Neuronal stem cell (in vitro differentiated cells): ENCODE measurements at places on chromosomes 16 and 17.
A peak's percentile ranks its signal among the peaks of the same experiment; 100 is the strongest.

DNA sequence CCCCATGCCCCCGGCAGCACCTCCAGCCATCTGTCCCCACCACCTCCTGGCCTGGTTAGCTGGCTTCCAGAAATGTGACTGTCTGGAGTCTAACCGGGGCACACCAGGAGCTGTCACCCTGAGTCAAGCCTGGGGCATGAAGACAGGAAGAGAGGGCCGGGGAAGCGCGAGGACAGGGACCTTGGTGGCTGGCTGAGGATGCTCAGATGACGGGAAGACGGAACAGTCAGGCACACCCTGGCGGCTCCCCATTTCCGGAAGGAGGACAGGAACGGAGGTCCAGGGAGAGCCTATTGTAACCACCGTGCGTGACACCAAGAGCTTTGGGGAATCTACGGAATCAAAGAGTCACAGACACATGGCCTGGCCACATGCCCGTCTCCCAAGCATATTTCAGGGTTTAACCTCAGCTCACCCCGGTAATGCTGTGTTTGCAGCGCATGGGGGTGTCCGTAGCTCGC lies 51.7 kb downstream of the SDK2 start:
- DNase-seq: no peak

- no peak for DNase-seq
Measured at GRCh38 chr17:41571561-41572434, at the start of gene KRT9. TSS of gene KRT9 (minus strand) at chr17:41572059. CDS start at chr17:41571992, 67 bp downstream.

DNA sequence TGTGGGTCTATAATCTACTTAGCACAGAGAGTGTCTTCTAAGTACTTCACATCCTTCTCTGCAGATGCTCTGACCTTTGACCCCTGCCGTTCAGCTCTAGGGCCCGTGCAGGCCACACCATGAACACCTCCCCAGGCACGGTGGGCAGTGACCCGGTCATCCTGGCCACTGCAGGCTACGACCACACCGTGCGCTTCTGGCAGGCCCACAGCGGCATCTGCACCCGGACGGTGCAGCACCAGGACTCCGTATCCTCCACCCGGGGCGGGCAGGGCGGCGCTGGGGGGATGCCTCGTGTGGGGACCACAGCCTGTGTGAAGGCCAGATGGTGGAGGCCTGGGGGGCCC lies 686 bp downstream of the MLST8 start:
- DNase-seq: no peak

GRCh38 chr16:503150-504071 lies 24.1 kb upstream of the CAPN15 start:
- DNase-seq: no peak

GRCh38 chr17:65727246-65727645 lies 165.8 kb upstream of the AXIN2 start:
- no peak for DNase-seq

DNA sequence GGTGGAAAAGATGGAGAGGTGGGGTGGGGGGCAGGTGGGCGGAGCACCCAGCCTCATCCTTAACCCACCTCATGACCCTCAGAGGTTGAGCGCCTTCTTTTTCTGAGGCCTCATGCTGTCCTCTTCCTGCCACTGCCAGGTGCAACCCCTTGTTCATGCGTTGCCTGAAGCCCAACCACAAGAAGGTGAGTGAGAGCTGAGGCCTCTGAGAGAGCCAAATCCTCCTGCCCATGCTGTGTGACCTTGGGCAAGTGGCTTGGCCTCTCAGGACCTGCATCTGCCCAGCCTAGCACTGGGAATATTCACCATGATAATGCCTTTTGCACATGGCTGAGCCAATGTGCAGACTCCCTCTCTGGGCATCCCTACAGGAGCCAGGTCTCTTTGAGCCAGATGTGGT lies 32.1 kb downstream of the MYO15A start:
- no peak for DNase-seq

DNA sequence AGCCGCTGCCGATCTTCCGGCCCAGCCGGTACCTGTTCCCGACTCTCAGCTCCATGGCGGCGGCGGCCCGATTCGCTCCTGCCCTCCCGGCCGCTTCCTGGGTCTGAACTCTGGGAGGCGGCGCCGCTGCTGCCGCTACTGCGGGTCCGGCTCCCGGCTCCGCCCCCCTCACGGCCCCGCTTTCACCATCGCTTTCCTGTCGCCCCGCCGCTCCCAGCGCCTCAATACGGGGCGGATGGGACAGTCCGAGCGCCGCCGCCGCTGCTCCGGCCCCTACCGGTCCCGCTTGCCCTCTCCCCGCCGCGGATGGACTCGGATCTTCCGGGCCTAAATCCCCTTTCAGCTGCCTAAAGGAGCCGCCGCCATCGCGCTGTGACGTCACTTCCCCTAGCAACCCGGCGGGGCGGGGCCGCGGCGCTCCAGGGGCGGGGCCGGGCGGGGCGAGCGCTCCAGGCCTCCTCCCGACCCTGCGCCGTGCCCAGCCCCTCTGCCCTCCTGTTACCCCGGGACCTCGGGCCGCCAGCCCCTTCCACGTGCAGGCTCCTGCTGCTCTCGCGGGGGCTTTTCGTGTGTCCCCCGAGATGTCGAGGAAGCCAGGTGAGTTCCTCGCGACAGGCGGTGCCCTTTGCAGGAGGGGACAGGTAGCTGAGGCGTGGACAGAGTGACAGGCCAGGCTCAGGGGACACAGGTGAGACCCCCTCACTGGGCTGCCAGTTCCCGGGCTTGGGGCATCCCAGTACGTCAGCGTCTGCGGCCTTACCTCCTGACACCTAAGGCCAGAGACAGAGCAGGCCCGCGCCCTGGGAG lies at the start of gene CSNK1D:
Gene CSNK1D, minus strand, starts transcription at position 374 of the 807 bp plus-strand sequence. Its CDS starts 319 bp downstream, at position 55.
- DNase-seq: peak; percentile 93
